ENCODE measurements at places on chromosomes 3 and 15.

DNA sequence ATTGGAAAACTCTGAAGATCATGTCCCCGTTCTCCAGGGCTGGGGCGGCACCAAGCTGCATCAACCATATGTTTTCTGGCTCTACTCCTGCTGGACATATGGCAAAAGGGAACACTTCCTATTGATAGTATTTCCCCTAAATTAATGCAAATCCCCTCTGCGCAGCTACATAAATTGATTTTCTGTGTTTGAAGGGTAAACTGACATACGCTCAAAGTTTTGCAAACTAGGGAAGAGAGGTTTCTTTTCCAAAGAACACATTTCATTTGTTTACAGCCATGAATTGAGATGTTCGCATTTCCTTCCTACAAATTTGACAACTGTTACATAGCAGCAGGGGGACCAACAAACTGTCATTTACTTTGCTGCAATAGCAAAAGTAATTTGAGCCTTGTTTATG lies 35.9 kb downstream of the CTXND1 start:
- DNase-seq, result no peak
- H3K27me3 ChIP-seq, result peaks cover 17% of the 10 kb centered on the region
- no peak overlapping the region for H3K27ac ChIP-seq
- no peaks in the 10 kb centered on the region for H3K4me1 ChIP-seq

DNA sequence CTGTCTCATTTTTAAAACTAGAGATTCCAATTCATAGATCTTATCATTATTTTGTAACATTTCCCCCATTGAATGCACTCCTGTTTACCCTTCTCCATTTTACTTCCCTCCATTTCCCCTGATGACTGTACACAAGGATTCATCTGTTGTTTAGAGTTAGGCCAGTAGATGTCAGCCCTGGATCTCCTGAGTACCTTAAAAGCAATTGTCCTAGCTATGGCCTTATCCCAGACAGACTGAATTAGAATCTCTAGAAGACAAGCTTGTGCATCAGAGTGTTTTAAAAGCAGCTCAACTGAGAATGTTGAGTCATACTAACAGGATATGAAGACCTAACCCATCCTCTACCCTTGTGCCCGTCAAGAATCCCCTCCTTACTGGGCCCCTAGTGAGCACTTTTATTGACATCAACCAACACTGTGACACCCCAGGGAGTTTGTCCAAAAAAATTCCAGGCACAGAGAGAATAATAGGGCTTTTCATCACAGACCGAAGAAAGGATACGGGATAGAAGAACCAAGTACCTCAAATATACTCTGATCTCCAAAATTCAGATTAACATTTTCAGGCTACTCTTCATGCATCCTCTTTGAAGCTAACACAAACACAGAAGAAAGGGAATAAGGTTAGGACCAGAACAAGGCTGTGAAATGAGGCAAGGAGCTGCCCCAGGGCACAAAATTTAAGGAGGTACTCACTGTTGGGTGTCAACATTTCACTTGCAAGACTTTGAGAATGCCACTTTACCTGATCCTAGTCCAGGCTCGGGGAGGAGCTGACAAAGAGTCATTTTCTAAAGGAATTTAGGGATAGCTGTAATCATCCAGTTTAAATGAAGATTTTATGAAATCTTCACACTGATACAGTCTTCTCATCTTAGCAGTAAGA lies 17.1 kb downstream of the ZBED2 start:
- peaks cover 49% of the 10 kb centered on the region for H3K36me3 ChIP-seq
- peak overlapping the region; percentile 41 for H3K4me3 ChIP-seq
- H3K27ac ChIP-seq, result peak overlapping the region; percentile 94
- no peaks in the 10 kb centered on the region for H3K27me3 ChIP-seq

GRCh38 chr15:58139276-58139988 lies 1.3 kb downstream of the AQP9 start:
- H3K27ac ChIP-seq, result no peak overlapping the region
- H3K36me3 ChIP-seq, result no peaks in the 10 kb centered on the region
- peaks cover 11% of the 10 kb centered on the region for H3K4me1 ChIP-seq
- H3K4me3 ChIP-seq, result no peak overlapping the region
- no peak for DNase-seq

- no peak overlapping the region for H3K4me3 ChIP-seq
Measured at GRCh38 chr3:58474967-58475578, 16.8 kb upstream of the KCTD6 start.

GRCh38 chr3:28934126-28934813 lies 346.6 kb upstream of the RBMS3 start:
- DNase-seq, result no peak
- peak overlapping the region; percentile 3 for H3K27ac ChIP-seq
- peaks cover 25% of the 10 kb centered on the region for H3K4me1 ChIP-seq
- H3K27me3 ChIP-seq, result peaks cover 7% of the 10 kb centered on the region
- H3K36me3 ChIP-seq, result no peaks in the 10 kb centered on the region

DNA sequence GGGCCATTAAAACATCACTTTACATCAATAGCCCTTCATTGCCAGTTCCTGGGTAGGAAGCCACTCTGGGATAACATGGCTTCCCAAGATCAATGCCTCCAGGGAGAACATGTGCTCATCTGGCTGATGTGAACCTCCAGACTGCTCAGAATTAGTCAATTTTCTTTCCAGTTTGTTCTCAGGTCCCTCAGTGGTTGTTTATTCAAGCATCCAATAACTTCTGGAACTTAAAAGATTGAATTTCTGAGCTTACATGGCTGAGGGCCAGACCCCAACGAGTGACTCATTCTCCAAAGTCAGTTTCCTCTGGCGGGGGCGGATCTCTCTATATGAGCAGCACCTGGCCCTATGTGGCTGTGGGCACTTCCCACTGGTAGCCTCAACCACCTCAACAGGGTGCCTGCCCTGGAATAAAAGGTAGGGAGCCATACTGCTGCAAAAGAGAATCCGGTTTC lies 34.0 kb downstream of the LYZL4 start:
- H3K27ac ChIP-seq, result no peak overlapping the region
- H3K4me3 ChIP-seq, result no peak overlapping the region
- H3K36me3 ChIP-seq, result peaks cover 2% of the 10 kb centered on the region
- peaks cover 33% of the 10 kb centered on the region for H3K27me3 ChIP-seq

DNA sequence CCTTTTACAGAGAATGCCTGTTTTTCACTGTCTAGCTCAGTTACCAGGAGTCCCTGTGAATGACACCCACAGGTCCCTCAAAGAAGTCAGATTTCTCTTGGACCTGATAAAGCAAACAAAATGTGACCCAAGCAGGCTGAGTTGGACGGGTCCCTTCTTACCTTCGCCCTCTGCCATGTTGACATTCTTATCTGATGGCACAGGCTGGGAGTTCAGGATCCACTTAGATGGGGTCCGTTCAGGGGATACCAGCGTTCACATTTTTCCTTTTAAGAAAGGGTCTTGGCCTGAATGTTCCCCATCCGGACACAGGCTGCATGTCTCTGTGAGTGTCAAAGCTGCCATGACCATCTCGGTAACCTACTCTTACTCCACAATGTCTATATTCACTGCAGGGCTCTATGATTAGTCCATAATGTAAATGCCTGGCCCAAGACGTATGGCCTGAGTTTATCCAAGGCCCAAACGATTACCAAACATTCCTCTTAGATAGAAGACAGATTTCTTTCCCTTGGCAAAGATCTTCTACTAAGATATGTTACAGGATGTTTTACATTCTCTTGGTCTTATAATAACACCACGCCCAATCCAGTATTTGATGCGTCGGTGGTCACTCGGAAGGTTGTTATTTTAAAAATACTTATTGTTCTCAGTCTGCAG lies 179.1 kb downstream of the THSD4 start:
- no peak for DNase-seq
- peaks cover 10% of the 10 kb centered on the region for H3K27me3 ChIP-seq
- no peak overlapping the region for H3K27ac ChIP-seq

GRCh38 chr3:189629803-189630455 lies 1.3 kb upstream of the TP63 start:
- H3K4me1 ChIP-seq, result peaks cover 27% of the 10 kb centered on the region
- H3K27me3 ChIP-seq, result no peaks in the 10 kb centered on the region
- peak overlapping the region; percentile 31 for H3K4me3 ChIP-seq
- H3K36me3 ChIP-seq, result no peaks in the 10 kb centered on the region
- H3K27ac ChIP-seq, result no peak overlapping the region

- H3K4me3 ChIP-seq, result no peak overlapping the region
- H3K27ac ChIP-seq, result no peak overlapping the region
- no peak for DNase-seq
- H3K27me3 ChIP-seq, result no peaks in the 10 kb centered on the region
- H3K36me3 ChIP-seq, result peaks cover 4% of the 10 kb centered on the region
Measured at GRCh38 chr3:171126478-171127209, 100.1 kb upstream of the SLC2A2 start.

DNA sequence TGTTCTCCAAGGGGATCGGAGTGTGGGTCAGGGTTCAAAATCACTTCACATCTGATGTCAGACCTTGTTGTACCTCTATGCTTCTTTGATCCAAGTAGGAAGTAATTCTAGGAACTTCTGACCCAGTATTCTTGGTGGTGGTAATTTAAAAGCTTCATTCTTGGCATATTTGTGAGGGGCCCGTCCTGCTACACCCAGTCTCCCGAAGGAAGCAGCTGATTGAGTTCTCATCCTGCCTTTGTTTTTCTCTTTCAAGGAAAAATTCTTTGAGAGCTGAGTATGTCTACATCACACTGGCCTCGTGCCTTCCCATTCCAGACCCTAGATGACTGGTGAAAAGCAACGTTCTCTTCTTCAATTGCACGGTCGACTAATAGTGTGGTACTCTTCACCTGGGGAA lies 234.4 kb upstream of the TPRG1 start:
- no peak overlapping the region for H3K4me3 ChIP-seq
- H3K27me3 ChIP-seq, result peaks cover 10% of the 10 kb centered on the region
- H3K36me3 ChIP-seq, result no peaks in the 10 kb centered on the region
- H3K27ac ChIP-seq, result no peak overlapping the region
- no peak for DNase-seq

GRCh38 chr3:15391007-15391406 lies 36.3 kb downstream of the METTL6 start:
- H3K4me3 ChIP-seq, result no peak overlapping the region
- no peaks in the 10 kb centered on the region for H3K4me1 ChIP-seq
- no peak for DNase-seq

GRCh38 chr15:73572296-73572695 lies 60.9 kb downstream of the NPTN start:
- no peak for DNase-seq
- H3K36me3 ChIP-seq, result peaks cover 11% of the 10 kb centered on the region
- peaks cover 29% of the 10 kb centered on the region for H3K4me1 ChIP-seq
- H3K4me3 ChIP-seq, result peak overlapping the region; percentile 62
- H3K27ac ChIP-seq, result peak overlapping the region; percentile 87

GRCh38 chr15:52370010-52370409 lies 74.4 kb upstream of the MYO5C start:
- no peak overlapping the region for H3K4me3 ChIP-seq
- peaks cover 4% of the 10 kb centered on the region for H3K36me3 ChIP-seq
- no peaks in the 10 kb centered on the region for H3K27me3 ChIP-seq
- no peak overlapping the region for H3K27ac ChIP-seq
- peaks cover 6% of the 10 kb centered on the region for H3K4me1 ChIP-seq

- H3K4me3 ChIP-seq, result no peak overlapping the region
- DNase-seq, result no peak
- no peak overlapping the region for H3K27ac ChIP-seq
- no peaks in the 10 kb centered on the region for H3K36me3 ChIP-seq
- H3K27me3 ChIP-seq, result no peaks in the 10 kb centered on the region
- H3K4me1 ChIP-seq, result no peaks in the 10 kb centered on the region
Measured at GRCh38 chr3:79361748-79362378, 405.9 kb downstream of the ROBO1 start.

DNA sequence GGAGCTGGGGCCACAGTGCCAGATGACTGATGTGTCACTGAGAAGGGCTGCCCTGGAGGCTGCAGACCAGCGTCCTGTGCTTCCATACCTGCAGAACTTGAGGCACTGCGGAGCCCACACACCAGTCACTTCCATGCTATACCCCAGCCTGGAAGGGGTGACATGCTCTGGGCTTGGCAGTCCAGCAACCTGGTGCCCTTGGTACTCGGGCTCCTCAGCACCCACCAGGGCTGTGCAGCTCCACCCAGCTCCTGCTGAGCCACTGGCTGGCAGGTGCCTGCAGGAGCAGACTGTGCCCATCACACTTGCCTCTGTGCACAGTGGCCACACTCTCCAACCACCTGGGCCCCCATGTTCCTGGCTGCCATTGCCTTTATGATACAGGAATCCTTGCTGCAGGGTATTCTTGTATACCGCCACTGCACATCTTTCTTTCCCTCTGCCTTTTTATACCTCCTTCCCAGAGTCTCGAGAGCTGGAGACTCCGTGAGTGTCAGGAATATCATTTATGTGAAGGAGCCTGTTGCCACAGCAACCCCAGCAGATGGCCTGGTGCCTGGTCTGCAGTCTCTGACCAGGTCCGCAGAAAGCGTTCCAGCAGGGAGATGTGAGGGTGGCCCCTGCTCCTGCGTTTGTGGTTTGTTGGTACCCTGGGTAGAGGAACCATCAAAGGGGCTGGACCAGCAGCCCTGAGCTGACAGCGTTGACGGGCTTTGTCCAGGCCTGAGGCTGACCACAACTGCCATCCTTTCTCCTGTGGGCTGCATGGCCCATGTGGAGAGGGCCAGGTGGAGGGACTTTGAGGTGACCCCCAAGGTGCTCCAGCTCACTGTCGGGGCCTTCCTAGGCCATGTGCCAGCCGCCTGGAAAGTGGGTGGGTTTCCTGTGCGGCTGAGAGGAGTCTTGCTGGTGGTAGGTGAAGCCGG lies 93.4 kb upstream of the PLXNA1 start:
- H3K36me3 ChIP-seq, result no peaks in the 10 kb centered on the region
- no peaks in the 10 kb centered on the region for H3K27me3 ChIP-seq
- DNase-seq, result no peak

Measured in activated T-cell treated with anti-CD3 and anti-CD28 coated beads, Interleukin-2, amount 50 U/mL, for 72 hours (primary cell).